ENCODE measurements at places on chromosomes 12 and 14.
A peak's percentile ranks its signal among the peaks of the same experiment; 100 is the strongest.

DNA sequence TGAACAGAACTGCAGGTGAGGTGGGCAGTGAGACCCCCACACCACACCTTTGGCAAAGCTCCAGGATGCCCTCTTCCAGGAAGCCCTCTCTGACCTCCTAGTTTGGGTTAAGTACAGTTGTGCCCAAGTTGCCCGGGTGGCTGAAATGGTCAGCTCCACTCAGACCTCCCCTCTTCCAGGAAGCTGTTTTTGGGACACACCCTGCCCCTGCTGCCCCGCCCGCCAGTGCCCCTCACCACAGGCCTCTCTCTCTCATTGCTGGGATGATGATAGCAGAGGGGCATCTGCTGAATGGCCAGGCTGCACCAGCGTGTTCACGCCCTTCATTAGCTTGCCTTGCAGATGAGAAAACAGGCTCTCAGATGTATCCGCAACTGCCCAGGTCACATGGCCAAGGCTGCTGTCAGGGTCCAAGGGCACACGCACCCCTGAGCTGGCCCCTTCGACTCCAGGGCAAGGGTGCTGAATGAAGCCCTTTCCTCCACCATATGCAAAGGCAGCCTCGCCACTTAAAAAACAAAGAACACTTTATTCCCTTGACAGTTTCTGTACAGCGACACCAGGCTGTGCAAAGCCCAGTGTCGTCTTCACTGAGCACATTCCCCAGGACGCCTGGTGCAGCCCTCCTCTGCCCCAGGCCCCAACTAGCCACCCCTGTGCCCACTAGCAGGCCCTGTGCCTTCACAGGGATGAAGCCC lies 15.5 kb downstream of the SLC25A29 start:
- DNase-seq, result no peak

DNA sequence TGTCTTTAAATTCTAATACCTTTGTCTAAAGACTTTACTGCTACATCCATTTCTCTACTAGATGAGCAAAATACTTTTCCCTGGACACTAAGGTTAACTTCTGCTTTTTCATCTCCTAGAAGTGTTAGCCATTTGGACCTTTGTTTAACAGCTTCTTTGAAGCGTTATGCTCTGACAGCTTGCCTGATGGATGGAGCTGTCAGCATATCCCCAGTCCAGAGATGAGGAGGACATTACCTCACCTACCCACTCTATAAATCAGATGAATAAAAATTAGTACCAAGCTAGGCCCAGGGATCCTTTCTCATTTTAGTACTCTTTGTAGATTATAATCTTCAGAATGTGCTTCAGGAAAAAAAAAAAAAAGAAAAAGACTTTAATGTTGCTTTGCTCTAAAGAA lies 222.7 kb downstream of the PELI2 start:
- no peak for DNase-seq

GRCh38 chr12:127810041-127810440 lies 456.9 kb upstream of the TMEM132C start:
- peak; percentile 91 for DNase-seq

- DNase-seq, result no peak
Observed at GRCh38 chr12:126757326-126757725, 1509.6 kb upstream of the TMEM132C start.

DNA sequence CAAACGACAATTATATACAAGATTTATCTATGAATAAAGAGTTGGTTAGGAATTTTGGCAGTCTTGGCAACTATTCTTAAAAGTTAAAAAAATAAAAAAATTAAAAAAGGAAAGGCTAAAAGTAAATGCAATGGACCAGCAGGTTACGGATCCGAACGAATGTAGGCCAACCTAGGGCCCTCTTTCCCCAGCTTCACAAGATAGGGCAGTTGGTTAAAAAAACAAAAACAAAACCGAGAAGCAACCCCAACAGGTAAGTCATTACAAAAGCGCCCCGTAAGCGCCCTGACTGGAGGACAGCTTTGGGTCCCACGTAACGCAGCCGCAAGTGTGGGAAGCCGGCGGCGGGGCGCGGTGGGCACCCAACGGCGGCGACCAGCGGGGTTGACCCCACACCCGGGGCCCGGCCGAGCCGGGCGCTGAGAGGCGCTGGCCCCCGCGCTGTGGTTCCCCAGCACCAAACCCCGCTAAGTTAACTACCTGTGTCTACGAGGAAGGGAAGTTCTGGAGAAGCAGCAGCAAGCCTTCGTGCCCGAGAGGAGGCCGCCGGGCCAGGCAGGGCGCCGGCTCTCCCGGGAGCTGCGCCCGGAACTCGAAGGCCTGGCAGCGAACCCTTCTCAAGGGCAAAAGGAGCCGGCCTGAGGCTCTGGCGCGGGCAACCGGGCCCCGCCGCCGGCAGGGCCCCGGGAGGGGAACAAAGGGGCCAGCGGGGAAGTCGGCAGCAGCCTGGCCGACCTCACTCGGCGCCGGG lies 882 bp downstream of the HECTD1 start:
- DNase-seq, result peak; percentile 43

- no peak for DNase-seq
Observed at GRCh38 chr12:94763462-94763861, 113.1 kb upstream of the TMCC3 start.

- DNase-seq, result no peak
Observed at GRCh38 chr12:71186571-71187288, 28.9 kb upstream of the TSPAN8 start.

- DNase-seq, result no peak
Observed at GRCh38 chr14:38646391-38646790, 390.5 kb upstream of the CLEC14A start.

GRCh38 chr12:40762072-40762471 lies 69.8 kb downstream of the CNTN1 start:
- DNase-seq, result no peak

- peak; percentile 84 for DNase-seq
Observed at GRCh38 chr12:46585854-46586621, 213.5 kb upstream of the SLC38A2 start.

GRCh38 chr12:50102646-50103309 lies 1.0 kb upstream of the GPD1 start:
- DNase-seq, result no peak

DNA sequence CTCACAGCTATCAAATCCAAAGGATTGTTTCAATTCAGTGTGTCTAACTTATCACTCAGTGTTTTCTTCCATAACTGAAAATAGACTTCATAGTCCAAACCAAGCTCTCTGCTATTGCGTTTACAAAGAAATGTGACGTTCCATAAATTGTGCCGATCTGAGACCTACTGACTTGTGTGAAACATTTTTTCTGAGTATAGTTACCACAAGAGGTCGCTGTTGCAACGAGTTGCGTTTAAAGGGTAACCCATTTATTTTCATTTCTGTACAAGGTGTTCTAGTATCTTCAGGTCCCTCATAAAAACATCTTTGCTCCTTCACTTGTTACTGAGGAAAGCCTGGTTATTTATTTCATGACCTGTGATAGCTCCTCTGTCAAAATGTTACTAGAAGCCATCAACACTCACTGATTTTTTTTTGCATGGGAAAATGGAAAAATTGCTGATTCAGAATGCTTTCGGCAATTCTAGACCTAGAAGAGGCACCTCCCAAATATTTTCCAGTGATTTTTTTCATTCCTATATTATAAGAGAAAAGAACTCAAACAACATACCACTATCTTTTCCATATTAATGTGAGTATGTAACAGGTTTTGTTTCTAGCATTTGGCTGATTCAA lies 60.9 kb upstream of the OR4E1 start:
- peak; percentile 73 for DNase-seq

DNA sequence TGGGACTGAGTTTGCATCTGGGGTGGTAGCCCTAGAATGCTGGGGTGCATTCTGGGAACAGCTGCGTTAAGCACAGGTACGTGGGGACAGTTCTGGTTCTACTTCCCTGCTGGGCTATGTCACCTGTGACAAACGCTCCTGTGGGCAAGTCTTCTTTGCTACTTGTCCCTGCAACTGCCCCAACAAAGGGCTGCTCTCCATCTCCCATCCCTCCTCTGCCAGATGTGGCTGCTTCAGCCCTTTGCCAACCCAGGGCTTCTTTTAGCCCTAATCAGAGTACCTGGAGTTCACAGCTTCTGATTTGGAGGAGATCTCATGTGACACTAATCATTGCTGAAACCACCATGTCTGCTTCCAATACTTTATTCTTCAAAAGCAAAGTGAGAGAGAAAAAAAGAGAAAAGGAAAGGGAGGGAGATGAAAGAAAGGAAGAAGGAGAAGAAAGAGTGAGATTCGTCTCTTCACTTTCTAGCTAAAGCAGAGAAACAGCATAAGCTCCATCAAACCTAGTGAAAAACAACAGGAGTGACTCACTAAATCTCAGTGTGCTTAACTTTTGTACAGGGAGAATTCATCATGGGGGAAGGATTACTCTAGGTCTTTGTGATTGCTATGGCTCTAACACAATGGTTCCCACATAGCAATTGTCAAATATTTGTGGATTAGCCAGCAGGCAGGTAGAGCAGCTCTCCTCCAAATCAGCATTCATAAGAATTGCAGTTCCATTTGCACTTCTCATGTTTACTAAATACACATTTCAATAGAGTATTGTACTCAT lies 174.8 kb downstream of the LRIG3 start:
- peak; percentile 4 for DNase-seq

DNA sequence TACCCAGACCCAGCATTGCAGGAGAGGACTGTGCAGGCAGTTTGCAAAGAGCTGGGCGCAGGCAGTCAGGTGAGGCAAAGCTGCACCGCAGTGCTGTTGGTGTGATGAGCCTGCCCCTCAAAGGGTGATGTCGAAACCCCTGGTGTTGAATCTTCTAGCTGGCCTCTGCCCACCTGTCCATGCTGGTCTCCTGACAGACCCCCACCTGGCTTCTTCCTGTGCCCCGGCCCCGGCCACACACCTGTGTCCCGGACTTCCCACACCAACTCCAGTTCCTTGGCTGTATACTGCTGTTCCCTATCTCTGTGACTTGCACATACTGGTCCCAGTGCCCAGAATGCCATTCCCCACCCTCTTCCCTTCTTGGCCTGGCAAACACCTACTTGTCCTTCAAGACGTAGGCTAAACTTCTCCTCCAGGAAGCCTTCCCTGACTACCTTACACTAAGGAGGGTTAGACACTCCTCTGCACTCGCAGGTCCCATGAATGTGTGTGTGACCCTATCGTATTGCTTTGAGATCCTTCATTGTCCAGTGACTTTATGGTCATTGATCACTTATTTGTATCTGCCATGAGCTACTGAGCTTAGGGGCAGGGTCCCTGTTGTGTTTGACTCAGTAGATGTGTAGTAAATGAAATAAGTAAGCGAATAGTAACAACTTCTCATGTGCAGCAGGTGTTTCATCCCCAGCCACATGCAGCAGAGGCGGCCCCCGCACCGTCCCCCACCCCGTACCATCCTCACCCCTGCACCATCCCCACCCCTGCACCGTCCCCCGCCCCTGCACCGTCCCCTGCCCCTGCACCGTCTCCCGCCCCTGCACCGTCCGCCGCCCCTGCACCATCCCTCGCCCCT lies 37.4 kb downstream of the ESRRB start:
- no peak for DNase-seq

GRCh38 chr12:125192690-125193221 lies 127.5 kb downstream of the AACS start:
- no peak for DNase-seq

DNA sequence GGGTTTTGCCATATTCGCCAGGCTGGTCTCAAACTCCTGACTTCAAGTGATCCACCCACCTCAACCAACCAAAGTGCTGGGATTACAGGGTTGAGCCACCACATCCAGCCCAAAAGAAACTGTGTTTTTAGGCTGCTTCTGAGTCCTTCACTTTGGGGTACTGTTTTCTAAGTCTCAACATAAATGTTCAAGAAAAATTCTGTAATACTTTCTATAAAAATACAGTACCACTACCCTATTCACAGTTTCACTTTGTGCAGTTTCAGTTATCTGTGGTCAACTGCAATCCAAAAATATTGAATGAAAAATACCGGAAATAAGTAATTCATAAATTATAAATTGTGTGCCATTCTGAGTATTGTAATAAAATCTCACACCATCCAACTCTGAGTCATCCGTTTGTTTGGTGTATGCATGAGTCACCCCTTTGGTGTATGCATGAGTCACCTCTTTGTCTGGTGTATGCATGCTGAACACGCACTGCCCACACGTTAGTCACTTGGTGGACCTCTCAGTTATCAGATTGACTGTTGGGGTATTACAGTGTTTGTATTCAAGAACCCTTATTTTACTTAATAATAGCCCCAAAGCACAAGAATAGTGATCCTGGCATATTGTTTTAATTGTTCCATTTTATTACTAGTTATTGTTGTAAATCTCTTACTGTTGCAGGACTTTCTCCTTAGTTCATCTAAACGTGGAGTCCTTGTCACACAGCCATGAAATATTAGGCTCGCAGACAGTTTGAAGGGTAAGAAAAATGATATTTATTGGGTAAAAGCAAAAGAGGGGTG lies 190.2 kb downstream of the FSCB start:
- DNase-seq, result peak; percentile 95

DNA sequence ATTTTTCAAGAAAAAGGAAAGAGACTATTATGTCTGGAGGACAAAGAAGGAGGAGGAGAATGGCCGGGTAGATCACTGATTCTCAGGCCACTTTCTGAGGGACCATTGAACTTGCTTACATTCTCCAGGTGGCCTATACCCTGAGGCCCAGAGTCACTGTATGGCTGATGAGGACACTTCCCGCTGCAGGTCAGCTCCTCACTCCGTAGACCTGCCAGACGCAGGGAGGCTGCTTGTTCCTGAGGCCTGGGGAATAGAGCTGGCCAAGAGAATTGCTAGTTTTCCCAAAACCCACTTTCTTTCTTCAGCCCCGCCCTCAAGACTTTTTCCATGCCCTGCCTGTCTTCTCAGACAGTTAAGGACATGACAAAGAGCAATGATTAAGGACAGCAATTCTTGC lies 510.5 kb upstream of the TBX3 start:
- DNase-seq, result no peak

DNA sequence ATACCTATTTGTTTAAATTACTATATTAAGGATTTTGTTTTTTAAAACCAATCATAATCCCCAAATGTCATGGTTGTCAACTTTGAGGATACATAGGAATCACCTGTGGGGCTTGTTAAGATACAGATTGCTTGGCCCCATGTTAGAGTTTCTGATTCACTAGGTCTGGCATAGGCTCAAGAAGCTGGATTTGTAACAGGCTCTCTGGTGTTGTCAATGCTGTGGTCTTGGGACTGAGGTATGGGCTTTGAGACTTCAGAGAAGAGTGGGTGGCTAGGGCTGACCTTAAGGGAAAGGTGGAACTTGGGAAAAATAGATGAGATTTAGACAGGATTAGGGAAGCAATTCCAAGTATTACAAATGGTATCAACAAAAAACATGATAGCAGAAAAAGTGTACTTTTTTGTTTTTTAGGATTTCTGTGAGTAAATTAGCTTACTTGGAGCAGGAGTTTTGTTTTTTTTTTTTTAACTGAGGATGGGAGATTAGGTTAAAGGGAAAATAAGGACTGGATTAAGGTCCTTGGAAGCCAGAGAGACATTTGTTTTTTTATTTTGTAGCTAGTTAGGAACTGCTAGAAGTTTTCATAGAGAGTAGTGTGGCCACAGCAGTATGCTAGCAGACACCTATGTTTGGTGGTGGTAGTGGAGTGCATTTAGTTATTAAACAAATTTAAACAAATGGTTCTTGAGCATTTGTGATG lies 88.6 kb downstream of the RAD51B start:
- peak; percentile 6 for DNase-seq

GRCh38 chr14:72801381-72801812 lies 92.5 kb downstream of the DPF3 start:
- peak; percentile 92 for DNase-seq

All from Daoy (cell line).